ENCODE measurements at places on chromosomes 12 and 14. TPM values are rescaled to one million over a fixed set of nuclear protein-coding genes. Genes with fewer than 3 reads are reported as not detected.

GRCh38 chr14:59020382-59020781, 168.1 kb upstream of the DAAM1 start:
- no peaks in the 10 kb centered on the region for H3K36me3 ChIP-seq
- no peak for DNase-seq
- H3K27ac ChIP-seq: no peak overlapping the region
- no peak overlapping the region for H3K4me3 ChIP-seq
- no peaks in the 10 kb centered on the region for H3K4me1 ChIP-seq

Gene LGR5
- total RNA-seq: not detected

DNA sequence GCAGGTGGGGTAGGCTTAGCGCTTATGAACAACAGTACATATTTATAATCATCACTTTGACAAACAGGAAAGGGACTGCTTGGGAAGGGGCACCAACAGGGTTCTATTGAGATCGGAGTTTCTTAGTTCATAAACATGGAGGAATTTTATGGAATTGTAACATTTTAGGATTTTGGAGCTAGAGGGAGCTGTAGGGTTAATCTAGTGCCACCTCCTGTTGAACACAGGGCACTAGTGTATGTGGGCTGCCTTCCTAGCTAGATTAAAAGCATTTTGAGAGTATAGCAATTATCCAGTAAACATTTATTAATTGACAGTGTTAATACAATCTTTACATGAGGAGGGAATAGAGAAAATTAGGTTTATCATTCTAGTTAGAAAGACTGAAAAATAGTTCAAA, 23.1 kb upstream of the TBC1D30 start:
- no peak overlapping the region for H3K27ac ChIP-seq
- no peaks in the 10 kb centered on the region for H3K36me3 ChIP-seq
- peaks cover 2% of the 10 kb centered on the region for H3K4me1 ChIP-seq
- H3K27me3 ChIP-seq: peaks cover 37% of the 10 kb centered on the region
- H3K4me3 ChIP-seq: no peak overlapping the region
- DNase-seq: no peak

- no peak overlapping the region for H3K4me3 ChIP-seq
- peaks cover 8% of the 10 kb centered on the region for H3K4me1 ChIP-seq
- H3K27ac ChIP-seq: no peak overlapping the region
- H3K36me3 ChIP-seq: no peaks in the 10 kb centered on the region
- DNase-seq: no peak
Observed at GRCh38 chr12:99605-100004, 33.0 kb downstream of the IQSEC3 start.

DNA sequence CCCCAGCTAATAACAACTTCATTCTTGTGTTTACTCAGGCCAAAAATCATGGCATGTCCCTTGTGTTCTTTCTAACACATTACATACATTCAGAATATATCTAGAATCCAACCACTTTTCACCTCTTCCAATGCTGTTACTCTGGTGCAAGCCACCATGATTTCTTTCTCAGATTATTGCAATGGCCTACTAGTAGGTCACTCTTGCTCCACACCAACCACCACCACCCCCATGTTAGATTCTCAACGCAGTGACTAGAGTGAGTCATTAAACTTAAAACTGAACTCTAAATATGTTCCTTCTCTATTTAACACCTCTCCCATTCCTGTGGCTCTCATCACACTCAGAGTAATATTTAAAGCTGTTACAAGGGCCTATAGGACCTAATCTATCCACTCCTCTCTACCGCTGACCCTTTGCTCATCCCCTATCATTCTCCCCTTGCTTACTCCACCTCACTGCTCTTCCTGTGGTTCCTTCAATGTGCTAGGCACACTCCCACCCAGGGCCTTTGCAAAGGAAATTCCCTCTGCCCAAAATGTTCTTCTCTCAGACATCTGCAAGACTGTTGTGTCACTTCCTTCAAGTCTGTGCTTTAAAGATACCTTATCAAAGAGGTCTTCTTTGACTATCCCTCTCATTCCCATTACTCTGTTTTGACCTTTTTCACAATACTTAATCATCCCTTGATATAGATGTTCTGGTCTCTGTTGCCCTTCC, 6.6 kb downstream of the RTN1 start:
- no peaks in the 10 kb centered on the region for H3K36me3 ChIP-seq
- H3K27me3 ChIP-seq: peaks cover 18% of the 10 kb centered on the region
- no peak overlapping the region for H3K27ac ChIP-seq
- H3K4me1 ChIP-seq: no peaks in the 10 kb centered on the region
- H3K4me3 ChIP-seq: no peak overlapping the region

Gene PYGL
- total RNA-seq: 2.5 TPM

Gene DLGAP5
- 69.2 TPM for total RNA-seq

- no peaks in the 10 kb centered on the region for H3K27me3 ChIP-seq
- H3K4me3 ChIP-seq: no peak overlapping the region
- no peak overlapping the region for H3K27ac ChIP-seq
Observed at GRCh38 chr12:95141310-95141709, 67.9 kb upstream of the NR2C1 start.

- H3K27me3 ChIP-seq: no peaks in the 10 kb centered on the region
- H3K4me1 ChIP-seq: no peaks in the 10 kb centered on the region
- peaks cover 36% of the 10 kb centered on the region for H3K36me3 ChIP-seq
Observed at GRCh38 chr12:113874999-113875561, 91.0 kb downstream of the RBM19 start.

DNA sequence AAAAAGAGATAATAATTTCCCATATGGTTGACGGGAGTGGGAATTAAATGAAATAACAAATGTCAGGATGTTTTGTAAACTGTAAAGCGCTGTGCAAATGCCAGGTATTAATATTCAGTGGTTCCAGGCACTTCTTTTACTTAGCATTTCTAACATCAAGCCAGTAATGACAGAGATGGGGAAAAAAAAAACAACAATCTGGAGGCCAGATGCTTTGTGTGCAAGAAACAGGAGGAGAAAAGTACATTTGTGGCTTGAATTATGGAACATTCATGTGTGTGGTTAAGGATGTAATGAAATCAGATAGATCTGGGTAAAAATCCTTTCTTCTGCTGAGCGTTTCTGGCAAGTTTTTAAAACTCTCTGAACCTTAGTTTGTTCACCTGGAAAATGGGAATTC, 509.6 kb downstream of the FUT8 start:
- DNase-seq: no peak
- H3K4me3 ChIP-seq: no peak overlapping the region
- H3K27ac ChIP-seq: no peak overlapping the region
- no peaks in the 10 kb centered on the region for H3K27me3 ChIP-seq

GRCh38 chr12:25701290-25701689, 148.2 kb upstream of the LMNTD1 start:
- H3K27ac ChIP-seq: no peak overlapping the region
- no peak for DNase-seq
- no peak overlapping the region for H3K4me3 ChIP-seq
- no peaks in the 10 kb centered on the region for H3K36me3 ChIP-seq

GRCh38 chr12:85423947-85424346, 143.9 kb downstream of the ALX1 start:
- peaks cover 8% of the 10 kb centered on the region for H3K27me3 ChIP-seq
- no peaks in the 10 kb centered on the region for H3K36me3 ChIP-seq

GRCh38 chr12:39846971-39847650, 227.5 kb upstream of the ABCD2 start:
- H3K36me3 ChIP-seq: no peaks in the 10 kb centered on the region
- H3K4me3 ChIP-seq: no peak overlapping the region
- no peaks in the 10 kb centered on the region for H3K4me1 ChIP-seq

Gene PPP1R1A
- not detected for total RNA-seq

Gene OR6C2
- total RNA-seq: not detected

DNA sequence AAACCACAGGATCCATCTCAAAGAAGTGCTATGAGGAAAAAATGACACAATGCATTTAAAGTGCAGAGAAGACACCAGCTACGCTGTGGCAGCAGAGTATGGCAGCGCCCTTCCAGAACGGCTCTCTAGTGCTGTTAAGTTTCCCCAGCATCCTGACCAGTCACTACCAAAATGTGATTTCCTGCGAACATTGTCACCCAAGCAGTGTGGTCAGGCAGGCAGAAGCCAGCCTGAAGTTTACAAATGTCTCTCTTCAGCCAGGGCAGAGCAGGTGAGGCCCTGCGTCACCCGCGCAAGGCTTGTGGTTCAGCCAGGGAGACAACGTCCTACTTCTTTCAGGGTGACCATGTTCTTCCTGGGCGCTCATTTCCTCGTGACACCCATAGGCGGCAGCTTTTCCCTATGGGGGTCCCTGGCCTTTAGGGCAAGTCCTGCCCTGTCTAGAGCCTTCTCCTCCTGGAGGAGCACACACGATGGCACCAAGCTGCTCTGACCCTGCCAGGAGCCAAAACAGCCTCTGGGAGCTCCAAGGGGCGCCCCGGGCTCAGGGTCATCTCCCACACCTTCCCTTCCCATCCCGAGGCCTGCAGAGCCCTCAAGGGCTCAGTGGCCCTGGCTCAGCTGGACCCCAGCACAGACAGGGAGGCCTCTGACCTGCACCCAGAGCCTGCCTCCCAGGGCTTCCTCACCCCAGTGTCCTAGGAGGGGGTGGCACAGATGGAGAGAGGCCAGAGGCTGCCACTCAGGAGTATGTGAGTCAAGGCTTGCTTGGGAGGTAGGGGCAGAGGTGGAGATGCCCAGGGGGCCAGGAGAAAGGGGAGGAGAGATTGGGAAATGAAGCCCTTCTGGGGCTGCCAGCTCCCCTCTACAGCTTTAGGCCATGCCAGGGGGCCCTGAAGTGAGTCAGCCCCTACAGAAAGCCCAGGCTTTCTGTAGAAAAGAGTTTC, 41.9 kb downstream of the PSMA6 start:
- peak overlapping the region; percentile 41 for H3K4me3 ChIP-seq
- no peaks in the 10 kb centered on the region for H3K27me3 ChIP-seq
- peak; percentile 55 for DNase-seq
- H3K36me3 ChIP-seq: no peaks in the 10 kb centered on the region
- peak overlapping the region; percentile 95 for H3K27ac ChIP-seq

- no peak overlapping the region for H3K4me3 ChIP-seq
- H3K36me3 ChIP-seq: peaks cover 69% of the 10 kb centered on the region
- H3K27me3 ChIP-seq: no peaks in the 10 kb centered on the region
- no peak overlapping the region for H3K27ac ChIP-seq
- H3K4me1 ChIP-seq: peaks cover 6% of the 10 kb centered on the region
Observed at GRCh38 chr12:28374556-28374955, 184.3 kb downstream of the CCDC91 start.

DNA sequence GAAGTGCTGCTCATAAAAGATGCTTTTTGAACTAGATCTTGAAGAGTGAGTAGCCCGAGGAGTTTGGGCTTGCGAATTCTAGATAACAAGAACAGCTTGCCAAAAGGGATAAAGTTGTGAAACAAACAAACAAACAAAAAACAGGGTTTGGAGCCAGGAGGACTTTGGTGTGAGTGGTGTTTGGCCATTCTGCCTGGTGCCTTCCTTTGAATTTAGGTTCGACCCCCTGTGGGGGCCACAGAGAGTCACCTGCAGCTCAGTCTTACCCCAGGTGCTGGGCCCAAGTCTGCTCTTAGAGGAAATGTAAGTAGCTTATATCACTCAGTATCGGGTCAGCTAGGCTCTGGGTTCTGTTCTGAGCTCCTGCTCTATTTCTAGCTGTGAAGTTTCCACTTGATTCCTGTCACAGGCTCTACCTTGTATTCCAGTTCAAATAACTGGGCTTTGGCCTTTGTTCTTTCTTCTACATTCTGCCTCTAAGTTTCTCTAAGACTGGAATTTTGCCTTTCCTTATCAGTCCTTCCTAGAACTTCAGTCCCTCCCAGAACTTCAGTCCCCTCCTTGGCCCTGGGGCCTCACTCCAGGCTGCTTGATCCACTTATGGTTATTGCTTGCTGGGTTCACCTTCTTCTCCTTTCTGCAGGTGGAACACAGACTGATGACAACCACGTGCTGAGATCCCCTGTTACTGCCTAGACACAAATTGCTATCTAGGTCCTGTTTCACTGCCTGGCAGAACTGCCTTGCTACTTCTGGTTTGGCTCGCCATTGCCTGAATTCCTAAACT, 20.5 kb upstream of the DUSP6 start:
- H3K4me1 ChIP-seq: peaks cover 22% of the 10 kb centered on the region
- no peak overlapping the region for H3K27ac ChIP-seq
- DNase-seq: no peak
- H3K27me3 ChIP-seq: no peaks in the 10 kb centered on the region
- peaks cover 2% of the 10 kb centered on the region for H3K36me3 ChIP-seq

GRCh38 chr12:65411171-65411570, 132.7 kb downstream of the MSRB3 start:
- no peak overlapping the region for H3K27ac ChIP-seq
- H3K4me1 ChIP-seq: no peaks in the 10 kb centered on the region
- no peak overlapping the region for H3K4me3 ChIP-seq
- H3K36me3 ChIP-seq: no peaks in the 10 kb centered on the region
- H3K27me3 ChIP-seq: no peaks in the 10 kb centered on the region
- no peak for DNase-seq

GRCh38 chr12:85468356-85469157, 188.5 kb downstream of the ALX1 start:
- H3K27ac ChIP-seq: peak overlapping the region; percentile 21
- H3K36me3 ChIP-seq: no peaks in the 10 kb centered on the region
- peaks cover 11% of the 10 kb centered on the region for H3K4me1 ChIP-seq
- peaks cover 9% of the 10 kb centered on the region for H3K27me3 ChIP-seq
- DNase-seq: peak; percentile 32
- peak overlapping the region; percentile 69 for H3K4me3 ChIP-seq

DNA sequence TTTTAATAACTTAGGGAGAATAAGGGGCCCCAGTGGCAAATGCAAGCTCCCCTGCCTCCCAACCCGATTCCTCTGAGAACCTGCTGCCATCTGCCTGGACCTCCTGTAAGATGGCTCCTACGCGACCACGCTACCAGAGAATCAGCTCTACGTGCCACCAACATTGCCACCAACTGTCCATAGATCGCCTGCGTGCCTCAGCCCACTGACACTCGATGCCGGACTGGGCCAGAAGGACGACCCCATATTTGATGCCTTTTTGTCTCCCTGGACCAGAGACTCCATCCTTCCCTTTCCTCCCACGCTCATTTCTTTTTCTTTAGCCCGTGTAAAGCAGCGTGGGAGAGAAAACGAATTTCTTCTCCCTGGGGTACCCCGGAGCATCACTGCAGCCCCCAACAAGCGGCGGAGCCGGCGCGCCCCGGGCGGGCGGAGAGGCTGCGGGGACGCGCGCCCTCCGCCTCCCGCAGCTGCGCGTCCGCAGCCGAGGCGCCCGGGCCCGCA, 565 bp upstream of the KLHL42 start:
- peak; percentile 23 for DNase-seq
- H3K4me1 ChIP-seq: peaks cover 31% of the 10 kb centered on the region
- H3K4me3 ChIP-seq: peak overlapping the region; percentile 86

Gene CBLN3
- 6.4 TPM for total RNA-seq

Gene OVCH1
- not detected for total RNA-seq

DNA sequence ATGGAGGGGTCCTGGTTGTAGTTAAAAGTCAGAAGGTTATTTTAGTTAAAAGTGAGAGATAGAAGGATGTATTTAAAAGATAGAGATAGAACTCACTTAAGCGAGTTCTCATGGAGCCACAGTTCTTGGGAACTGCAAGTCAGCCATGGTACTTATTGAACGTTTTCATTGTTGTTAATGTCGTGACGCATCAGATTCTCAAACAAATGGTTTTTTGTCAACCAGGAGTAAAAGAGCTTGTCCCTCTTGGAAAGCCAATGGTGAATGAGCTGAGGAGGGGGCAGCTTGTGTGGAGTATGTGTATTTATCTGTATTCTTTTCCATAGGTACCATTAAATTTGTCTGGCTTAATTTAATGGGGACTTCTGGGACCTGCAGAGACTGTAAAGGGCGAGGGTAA, 68.6 kb downstream of the FIGNL2 start:
- H3K36me3 ChIP-seq: peaks cover 2% of the 10 kb centered on the region
- H3K4me3 ChIP-seq: no peak overlapping the region
- no peak overlapping the region for H3K27ac ChIP-seq
- H3K27me3 ChIP-seq: no peaks in the 10 kb centered on the region

Gene IRAK3
- total RNA-seq: 0.33 TPM

GRCh38 chr12:21774358-21775132, at the start of gene KCNJ8:
TSS of gene KCNJ8 (minus strand) at chr12:21774706. CDS start at chr12:21773616, 1,090 bp downstream.
- H3K4me3 ChIP-seq: peak within 1 kb of the TSS; percentile 56
- H3K36me3 ChIP-seq: no peaks in the 10 kb centered on the region
- H3K4me1 ChIP-seq: peaks cover 7% of the 10 kb centered on the region
- peaks cover 52% of the 10 kb centered on the region for H3K27me3 ChIP-seq
- H3K27ac ChIP-seq: no peak within 1 kb of the TSS

Gene SYT10
- not detected for total RNA-seq

Measured in activated naive CD8-positive, alpha-beta T cell treated with anti-CD3 and anti-CD28 coated beads for 36 hours (primary cell).